ENCODE measurements at places on chromosomes 2 and 18.

GRCh38 chr2:238418196-238418998 lies 8.3 kb upstream of the ASB1 start:
- DNase-seq = no peak

GRCh38 chr18:2814928-2815327 lies 31.9 kb upstream of the EMILIN2 start:
- no peak for DNase-seq

DNA sequence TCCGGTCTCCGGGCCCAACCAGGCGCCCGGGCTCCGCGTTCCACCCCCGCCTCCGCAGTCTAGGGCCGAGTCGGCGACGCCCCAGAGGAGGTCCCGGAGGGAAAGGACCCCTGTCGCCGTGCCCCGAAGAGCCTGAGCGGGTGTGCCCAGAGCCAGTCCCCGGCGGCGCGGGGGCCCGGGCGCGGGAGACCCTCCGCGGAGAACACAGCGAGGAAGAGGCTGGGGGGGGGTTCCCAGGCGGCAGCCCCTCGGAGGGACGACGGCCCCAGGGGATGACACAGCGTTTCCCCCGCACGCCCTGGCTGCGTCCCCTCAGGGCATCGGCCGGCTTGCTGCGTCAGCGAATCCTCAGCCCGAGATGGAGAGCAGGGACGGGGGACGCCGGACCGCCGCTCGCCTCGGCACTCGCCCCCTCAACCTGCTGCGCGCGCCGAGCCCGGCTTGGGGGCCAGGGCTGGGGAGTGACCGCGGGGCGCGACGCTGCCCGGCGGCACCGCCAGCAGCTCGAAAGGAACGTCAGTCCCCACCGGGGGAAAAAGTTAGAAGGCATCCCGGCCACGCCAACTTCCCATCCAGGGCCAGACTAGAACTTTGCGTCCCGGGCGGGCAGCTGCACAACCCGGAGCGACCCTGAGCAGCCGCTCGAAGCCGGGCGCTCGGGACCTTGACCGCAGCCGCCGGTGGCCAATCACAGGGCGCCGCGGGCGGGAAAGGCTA lies 711 bp downstream of the SFXN5 start:
- DNase-seq = no peak

GRCh38 chr2:71720283-71720560 lies 266.9 kb downstream of the DYSF start:
- no peak for DNase-seq

- no peak for DNase-seq
These were observed 104.7 kb downstream of the VSNL1 start for GRCh38 chr2:17644997-17645720.

DNA sequence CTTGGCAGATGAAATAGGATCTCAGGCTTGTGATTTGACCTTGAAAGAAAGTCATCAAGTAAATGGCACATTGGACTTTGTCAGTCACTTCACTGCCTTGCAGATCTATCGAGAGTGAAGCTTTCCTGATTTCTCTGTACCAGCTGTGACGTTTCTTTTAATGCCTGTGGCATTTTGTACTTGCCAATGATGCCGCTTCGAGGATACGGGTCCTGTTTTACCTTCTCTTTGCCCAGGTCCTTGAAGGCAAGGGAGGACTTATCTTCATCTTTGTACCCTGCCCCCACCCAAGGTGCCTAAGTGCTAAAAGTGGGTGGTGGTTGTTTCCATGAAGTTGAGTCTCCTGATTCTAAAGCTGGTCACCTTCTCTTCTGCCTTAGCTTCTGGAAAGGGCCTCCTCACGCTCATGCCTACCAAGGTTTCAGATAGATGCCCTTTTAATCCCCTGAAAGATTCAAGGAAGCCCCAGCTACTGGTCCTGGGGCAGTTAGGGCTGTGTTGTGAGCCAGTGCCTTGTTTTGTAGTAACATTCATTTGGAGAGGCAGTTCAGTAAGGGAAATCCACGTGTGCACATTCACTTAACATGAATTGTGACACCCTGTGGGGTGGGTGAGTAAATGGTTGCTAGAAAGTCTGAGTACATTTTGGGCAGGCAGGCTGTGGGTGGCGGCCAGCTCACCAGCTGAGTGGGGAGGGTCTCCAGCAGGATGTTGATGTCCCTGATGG lies 6.1 kb downstream of the LBH start:
- no peak for DNase-seq

- DNase-seq = no peak
These were observed 130.8 kb upstream of the HS6ST1 start for GRCh38 chr2:128449226-128450061.
